GM23338 (cell line): ENCODE measurements at places on chromosomes 4 and X.
A peak's percentile ranks its signal among the peaks of the same experiment; 100 is the strongest.

DNA sequence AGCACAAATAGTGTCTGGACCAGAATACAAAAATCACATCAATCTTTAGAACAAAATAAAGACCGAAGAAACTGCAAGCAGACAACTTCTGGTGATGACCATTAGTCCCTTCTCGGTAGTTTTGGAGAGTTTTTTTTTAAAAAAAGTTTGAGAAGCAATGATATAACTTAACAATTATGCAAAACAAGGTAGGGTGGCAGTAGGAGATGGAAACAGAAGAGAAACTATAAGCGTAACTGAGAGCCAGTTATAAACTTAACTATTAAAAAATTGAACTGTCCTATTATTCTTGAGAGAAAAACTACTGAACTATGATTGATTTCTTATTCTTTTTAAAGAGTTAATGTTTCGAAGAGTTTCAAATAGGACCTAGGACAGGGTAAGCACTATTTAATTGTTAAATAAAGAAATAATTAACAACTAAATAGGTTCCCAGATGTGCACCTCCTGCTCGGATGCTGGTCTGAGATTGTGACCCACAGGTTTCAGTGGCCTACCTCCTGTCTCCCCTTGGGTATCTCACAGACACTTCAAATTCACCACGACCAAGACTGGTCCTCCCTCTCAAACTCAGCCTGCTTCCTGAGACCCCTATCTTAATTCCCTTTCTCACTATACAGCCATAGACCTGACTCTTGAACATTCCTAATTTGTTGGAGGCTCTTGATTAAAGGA is 81.3 kb downstream of the LEF1 start:
- DNase-seq = no peak

DNA sequence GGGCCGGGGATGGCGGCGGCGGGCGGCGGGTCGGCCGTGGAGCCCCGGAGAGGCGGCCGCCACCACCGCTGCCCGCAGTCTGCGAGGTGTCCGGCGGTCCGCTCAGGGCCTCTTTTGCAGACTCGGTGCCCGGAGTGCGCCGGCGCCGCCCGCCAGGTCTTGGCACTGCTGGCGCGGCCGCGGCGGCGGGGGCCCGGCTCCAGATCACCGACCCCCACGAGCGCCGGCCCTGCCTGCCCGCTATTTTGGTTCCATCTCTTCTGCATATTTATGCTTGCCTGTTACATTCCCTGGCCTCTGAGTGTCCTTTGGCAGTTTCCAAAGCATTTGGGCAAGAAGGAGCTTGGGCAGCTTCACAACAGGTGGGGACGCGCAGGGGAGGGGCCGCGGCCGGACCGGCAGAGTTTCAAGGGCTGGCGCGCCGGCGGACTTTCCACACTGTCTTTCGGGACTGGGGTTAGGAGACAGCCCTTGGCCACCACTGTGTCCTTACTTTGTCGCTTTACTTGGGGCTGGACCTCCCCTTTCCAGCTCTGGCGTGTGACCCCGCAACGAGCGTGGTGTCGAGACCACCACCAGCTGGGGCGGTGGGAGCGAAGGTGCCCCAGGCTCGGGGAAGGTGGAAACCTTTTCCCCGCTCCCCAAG is 668 bp upstream of the TAPT1 start:
- DNase-seq = peak; percentile 71

DNA sequence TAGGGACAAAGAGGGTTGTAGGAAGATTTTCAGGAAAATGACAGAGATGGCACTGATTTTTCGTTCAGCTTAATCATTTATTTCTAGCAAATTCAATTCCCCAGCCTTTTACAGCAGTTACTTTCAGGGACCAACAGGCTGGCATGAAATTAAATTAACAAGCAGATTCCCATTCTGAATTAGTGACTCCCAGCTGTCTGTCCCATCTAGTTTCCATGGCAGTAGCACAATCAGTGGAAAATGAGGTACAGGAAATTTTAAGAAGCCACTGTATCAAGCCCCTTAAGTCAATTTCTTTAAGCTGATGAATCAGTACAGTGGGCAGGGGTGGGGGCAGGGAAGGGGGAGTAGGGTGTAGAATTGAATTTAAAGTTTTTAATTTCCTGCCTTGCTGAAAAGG is 121.1 kb upstream of the TEX13C start:
- DNase-seq = no peak

- peak; percentile 82 for DNase-seq
Observed at GRCh38 chrX:86148024-86148511, at the start of gene DACH2. Gene DACH2 (plus strand): TSS chrX:86148451.

- no peak for DNase-seq
Observed at GRCh38 chrX:108285356-108285755, 152.9 kb downstream of the COL4A6 start.

- DNase-seq = no peak
Observed at GRCh38 chrX:17758382-17758781, 21.1 kb downstream of the SCML1 start.

GRCh38 chr4:40193016-40193571 is 3.7 kb upstream of the RHOH start:
- DNase-seq = no peak
